Dorsolateral prefrontal cortex (tissue), 122 donors: ENCODE measurements at places on chromosomes 13 and 19.

- DNase-seq: no peak
Measured at GRCh38 chr19:34994286-34994642, 5.9 kb upstream of the GRAMD1A start.

DNA sequence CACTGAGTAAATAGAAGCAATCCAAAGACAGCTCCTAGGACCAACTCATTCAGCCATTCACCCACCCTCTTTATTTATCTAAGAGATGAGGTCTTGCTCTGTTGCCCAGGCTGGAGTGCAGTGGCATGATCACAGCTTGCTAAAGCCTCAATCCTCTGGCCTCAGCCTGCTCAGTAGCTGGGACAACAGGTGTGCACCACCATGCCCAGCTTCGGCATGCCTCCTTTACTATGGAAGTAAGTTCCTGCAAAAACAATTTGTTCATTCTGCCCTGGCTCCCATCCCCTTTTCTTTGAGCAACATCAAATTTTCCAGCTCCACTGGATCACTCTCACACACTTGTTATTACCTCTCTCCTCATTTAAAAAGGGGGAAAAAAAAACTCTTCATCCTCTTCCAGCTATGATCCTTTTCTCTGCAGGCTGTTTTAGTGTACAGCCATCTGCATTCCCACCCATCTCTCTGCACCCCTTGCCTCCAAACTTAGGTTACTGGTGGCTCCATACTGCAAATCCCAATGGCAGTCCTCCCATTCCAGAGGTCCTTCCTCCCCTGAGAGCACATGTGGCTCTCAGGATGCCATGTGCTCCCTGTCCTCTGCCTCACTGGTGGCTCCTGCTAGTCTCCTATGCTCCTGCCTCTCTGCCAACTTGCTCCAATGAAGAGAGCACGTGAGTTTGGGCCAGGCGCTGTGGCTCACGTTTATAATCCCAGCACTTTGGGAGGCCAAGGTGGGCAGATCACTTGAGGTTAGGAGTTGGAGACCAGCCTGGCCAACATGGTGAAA is 2.2 kb downstream of the ELOF1 start:
- no peak for DNase-seq

DNA sequence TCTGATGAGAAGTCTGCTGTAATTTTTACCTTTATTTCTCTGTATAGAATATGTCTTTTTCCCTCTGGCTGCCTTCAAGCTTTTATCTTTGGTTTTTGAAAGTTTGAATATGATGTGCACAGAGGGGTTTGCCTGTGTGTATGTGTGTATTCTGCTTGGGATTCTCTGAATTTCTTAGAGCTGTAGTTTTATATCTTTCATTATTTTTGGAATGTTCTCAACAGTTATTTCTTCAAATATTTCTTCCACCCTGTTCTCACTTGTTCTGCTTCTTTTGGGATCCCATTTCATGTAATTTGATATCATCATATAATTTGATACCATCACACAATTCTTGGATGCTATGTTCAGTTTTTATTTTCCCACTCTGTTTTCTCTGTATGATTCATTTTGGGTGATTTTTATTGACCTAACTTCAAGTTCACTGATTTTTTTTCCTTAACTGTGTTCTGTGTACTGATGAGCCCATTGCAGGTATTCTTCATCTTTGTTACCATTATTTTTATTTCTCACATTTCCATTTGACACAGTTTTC is 7.5 kb downstream of the COG3 start:
- no peak for DNase-seq

DNA sequence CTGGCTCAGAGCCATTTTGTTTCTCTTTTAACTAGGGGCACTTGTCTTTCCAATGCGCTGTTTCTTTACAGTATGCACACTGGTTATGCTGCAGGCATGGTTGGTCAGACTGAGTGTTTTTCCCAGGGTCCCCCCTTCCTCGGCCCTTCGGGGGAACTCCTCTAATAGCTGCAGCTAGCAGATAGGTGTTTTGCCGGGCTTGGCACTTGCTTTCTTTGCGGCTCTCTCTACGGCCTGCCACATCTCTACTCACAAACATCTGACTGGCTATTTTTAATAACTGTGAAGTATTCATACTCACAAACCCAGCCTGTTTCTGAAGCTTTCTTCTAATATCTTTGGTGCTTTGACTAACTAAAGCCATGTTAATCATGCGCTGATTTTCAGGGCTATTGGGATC is 89.4 kb downstream of the SLC25A15 start:
- DNase-seq: no peak

DNA sequence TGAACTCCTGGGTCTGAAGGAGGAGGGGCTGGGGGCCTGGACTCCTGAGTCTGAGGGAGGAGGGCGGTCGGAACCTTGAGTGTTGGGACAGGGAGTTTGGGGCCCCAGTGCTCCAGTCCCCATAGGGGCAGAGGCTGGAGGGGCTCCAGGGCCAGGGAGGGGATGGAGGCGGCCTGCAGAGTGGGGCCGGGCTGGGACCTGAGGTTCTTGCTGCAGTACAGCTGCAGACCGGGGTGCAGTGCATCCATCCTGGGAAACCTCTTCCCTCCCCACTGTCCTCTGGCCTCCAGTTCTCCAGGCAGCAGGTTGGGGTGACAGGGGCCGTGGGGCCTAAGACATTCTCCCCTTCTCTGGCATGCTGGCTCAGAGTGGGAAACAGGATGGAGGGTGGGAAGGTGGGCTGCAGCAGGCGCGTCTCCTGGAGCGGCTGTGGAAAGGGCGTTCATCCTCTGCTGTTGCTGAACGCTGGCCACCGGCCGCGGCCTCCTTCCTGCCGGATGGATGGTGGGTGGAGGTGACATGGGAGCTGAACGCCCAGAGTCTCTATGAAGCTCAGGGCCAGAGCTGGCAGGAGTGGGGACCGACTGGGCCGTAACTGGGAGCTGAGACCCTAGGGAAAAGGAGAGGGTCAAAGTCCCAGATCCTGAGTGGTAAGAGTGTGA is 1.6 kb downstream of the BRSK1 start:
- no peak for DNase-seq

DNA sequence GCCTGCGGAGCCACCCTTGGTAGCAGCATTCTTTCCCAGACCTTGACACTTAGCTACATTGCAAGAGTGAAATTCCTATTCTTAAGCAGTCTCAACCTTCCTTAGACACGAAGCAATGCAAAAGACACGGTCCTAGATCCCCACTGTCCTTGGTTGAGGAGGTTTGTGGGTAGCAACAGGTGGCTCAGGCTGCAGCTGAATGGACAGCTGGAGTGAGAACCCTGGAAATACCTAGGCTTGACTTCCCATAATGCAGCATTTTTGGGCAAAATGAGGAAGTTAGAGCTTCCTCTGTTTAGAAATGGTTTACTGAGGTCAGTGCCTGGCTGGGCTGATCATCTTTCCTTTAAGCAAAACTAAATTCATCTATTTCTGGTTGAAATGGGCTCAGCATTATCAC is 296.6 kb downstream of the RFC3 start:
- DNase-seq: no peak

- DNase-seq: no peak
Measured at GRCh38 chr19:5957170-5957569, 20.8 kb downstream of the RANBP3 start.

DNA sequence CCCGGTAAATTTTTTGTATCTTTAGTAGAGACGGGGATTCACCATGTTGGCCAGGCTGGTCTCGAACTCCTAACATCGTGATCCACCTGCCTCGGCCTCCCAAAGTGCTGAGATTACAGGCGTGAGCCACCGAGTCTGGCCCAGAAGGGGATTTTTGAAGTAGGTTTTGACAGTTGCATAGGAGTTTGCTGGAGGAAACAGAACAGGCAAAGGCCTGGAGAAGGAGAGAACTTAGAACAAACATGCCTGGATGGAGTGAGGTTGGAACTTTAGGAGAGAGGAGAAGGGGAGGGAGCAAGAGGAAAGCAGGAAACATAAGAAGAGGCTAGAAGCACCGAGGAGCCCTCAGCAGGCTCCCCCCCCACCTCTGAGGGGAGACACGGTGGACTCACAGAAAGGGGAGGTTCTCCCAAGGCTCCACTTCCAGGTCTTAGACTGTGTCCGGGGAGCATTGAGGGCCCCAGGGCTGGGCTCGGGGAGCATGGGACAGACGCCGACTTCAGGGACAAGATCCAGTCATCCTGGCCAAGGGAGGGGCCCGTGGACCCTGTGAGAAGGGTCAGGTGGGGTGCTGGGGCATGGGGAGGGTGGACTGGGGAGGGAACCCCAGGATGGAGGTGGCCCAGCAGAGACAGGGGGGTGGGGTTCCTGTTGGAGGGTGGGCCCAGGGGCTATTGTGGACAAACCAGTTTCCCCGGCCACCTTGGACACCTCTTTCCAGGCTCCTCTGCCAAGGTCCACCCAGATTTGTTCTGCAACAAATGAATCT is 1.8 kb upstream of the FBN3 start:
- no peak for DNase-seq

DNA sequence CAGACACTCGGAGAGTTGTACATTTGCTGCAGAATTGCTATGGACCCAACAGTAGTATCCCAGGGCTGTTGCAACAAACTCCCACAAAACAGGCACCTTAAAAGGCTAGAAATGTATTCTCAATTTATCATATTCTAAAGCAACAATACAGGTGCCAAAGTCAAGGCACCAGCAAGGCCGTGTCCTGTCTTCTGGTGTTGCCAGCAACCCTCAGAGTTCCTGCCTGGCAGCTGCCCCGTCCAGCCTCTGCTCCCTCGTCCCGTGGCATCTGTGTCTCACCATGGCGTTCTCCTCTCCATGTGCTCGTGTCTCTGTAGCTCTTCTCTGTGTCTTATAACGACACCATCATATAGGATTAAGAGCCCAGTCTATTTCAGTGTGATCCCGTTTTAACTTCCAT is 67.7 kb upstream of the ARGLU1 start:
- DNase-seq: no peak

GRCh38 chr13:112453207-112453829 is 77.2 kb downstream of the SPACA7 start:
- no peak for DNase-seq

DNA sequence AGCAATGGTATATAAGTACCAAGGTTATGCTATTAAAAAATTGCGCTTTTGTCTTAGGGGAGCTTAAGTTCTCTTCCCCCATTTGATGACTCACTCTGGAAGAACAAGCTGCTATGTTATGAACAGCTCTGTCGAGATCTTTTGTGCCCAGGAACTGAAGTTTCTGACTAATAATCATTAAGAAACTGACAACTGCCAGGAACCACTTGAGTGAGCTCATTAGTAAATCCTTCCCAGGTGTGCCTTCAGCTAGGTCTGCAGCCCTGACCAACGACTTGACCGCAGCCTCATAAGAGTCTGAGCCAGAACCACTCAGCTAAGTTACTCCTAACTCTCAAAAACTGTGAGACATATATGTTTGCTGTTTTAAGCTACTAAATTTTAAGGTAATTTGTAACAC is 147.8 kb downstream of the SLITRK6 start:
- no peak for DNase-seq

- no peak for DNase-seq
Measured at GRCh38 chr13:46484561-46484960, 68.4 kb upstream of the LRCH1 start.

GRCh38 chr13:110042253-110042950 is 256.0 kb upstream of the IRS2 start:
- DNase-seq: no peak

DNA sequence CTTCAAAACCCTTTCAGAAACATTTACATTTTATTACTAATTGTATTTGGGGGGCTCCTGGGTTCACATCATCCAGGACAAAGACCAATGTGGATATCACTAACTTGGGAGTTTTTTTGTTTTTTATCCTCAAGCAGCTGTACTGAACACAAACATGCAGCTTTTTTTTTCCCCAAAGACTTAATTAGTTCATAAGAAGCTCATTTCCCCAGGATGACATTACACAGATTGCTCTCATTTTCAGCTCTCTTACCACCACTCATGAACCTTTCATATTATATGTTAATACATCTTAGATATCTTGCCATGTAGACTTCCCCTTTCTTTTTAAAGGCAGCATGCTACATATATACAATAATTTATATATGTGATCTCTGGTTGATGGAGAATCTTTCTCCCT is 118.7 kb upstream of the MAB21L1 start:
- no peak for DNase-seq

DNA sequence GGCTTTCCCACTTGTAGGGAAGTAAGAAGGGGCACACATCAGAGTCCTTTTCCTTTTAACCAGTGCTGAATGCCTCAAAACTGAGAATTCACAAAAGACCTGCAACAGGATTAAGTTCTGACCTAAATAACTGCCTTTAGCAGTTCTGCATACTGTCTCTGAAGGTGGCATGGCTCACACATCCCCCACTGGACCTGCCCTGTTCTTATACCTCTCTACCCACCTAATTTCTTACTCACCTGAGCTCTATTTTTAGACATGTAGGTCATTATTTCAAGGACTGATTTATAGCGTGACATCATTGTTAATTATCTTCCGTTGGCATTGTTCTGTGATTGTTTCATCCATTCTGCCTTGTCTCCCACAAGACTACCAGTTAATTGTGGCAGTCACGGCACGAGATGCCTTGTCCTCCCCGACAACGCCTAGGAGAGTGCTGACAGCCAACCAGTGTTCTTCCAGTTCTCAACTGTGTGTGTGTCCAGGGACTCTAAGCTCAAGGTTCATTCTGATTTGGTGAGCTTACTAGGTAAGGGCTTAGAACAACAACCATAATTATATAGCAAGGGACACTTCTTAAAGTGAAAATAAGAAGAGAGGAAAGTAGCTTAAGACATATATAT is 27.1 kb upstream of the UBL3 start:
- no peak for DNase-seq

GRCh38 chr13:37995092-37995491 is 125.5 kb upstream of the TRPC4 start:
- no peak for DNase-seq
